ENCODE measurements at places on chromosomes 2 and 18.
A peak's percentile ranks its signal among the peaks of the same experiment; 100 is the strongest.

DNA sequence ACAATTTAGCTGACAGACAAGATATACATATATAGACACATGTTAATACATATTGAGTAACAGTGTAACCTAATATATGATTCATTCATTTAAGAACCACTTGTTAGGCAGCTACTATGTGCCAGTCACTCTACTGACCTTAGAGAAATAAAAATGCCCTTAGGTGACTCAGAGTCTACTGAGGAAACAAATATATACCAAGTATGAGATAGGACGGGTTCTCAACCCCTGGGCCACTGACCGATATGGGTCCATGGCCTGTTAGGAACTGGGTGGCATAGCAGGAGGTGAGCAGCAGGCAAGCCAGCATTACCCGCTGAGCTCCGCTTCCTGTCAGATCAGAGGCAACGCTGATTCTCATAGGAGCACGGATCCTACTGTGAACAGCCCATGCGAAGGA is 14.8 kb downstream of the STRN start:
- DNase-seq = no peak

- peak; percentile 20 for DNase-seq
These were observed 76.0 kb downstream of the CD28 start for GRCh38 chr2:203782262-203782976.

DNA sequence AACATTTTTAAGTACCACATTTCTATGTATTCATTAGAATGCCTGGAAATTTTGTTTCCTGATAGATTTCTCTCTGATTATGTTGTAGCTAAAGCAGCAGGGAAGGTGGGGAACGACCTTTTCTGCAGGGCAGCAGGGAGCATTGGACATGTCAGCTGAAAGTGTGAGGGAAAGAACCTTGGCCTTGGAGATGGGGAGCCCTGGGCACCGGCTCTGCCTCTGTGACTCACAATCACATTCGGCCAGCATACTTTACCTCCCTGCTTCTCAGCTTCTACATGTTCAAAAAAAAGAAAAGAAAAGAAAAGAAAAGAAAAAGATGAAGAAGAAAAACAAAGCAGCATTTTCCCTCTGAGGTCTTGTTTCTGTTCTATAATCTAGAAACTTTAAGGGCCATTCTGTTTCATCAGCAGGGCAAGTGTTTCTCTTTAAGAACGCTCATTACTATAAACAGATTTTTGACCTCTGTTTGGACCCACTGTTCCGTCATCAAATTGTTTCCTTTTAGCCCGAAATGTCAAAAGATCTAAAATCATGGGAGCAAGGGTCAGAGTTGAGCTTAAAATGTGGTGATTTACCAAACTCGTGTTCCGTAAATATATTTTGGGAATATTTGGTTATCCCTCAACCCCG is 27.9 kb downstream of the SETBP1 start:
- DNase-seq = no peak

- DNase-seq = no peak
These were observed 2.9 kb downstream of the LRRTM4 start for GRCh38 chr2:77519164-77519887.

GRCh38 chr18:57561728-57562423 is 24.6 kb downstream of the FECH start:
- DNase-seq = peak; percentile 24

GRCh38 chr2:233426619-233427342 is 72.5 kb downstream of the DGKD start:
- peak; percentile 51 for DNase-seq

- no peak for DNase-seq
These were observed 211.1 kb downstream of the PTPRM start for GRCh38 chr18:7778181-7778580.

DNA sequence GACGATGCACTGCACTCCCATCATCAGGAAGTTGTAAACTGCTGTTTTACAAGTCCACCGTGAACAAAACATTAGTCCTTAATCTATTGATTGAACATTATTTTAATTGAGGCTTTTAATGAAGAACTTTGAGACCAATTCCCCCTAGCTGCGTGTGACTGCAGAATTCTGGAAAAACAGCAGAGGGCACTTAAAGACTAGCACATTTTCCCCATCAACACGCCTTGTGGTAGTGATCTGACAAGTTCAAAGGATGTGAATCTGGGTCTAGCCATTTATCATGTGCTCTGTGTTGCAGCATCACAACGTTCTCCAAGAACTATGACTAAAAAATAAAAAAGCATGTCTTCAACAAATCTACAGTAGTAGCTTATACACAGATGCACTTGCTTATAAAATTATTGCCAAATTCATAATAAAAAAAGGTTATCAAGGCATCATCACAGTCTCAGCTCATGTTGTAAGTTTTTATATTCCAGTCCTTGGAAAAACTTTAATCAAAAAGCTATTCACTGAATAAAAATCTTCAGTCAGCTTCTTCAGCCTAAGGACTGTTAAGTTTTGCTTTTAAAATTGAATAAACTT is 35.8 kb downstream of the SKOR2 start:
- DNase-seq = no peak

GRCh38 chr2:72497763-72498162 is 328.1 kb downstream of the EXOC6B start:
- DNase-seq = no peak

GRCh38 chr2:174916270-174916930 is 88.8 kb downstream of the CHN1 start:
- no peak for DNase-seq

GRCh38 chr2:197310271-197310985 is at the start of gene ANKRD44:
TSS of gene ANKRD44 (minus strand) at chr2:197310780. CDS start at chr2:197310604, 176 bp downstream.
- DNase-seq = peak; percentile 79
